ENCODE measurements at places on chromosomes 1 and 21.

DNA sequence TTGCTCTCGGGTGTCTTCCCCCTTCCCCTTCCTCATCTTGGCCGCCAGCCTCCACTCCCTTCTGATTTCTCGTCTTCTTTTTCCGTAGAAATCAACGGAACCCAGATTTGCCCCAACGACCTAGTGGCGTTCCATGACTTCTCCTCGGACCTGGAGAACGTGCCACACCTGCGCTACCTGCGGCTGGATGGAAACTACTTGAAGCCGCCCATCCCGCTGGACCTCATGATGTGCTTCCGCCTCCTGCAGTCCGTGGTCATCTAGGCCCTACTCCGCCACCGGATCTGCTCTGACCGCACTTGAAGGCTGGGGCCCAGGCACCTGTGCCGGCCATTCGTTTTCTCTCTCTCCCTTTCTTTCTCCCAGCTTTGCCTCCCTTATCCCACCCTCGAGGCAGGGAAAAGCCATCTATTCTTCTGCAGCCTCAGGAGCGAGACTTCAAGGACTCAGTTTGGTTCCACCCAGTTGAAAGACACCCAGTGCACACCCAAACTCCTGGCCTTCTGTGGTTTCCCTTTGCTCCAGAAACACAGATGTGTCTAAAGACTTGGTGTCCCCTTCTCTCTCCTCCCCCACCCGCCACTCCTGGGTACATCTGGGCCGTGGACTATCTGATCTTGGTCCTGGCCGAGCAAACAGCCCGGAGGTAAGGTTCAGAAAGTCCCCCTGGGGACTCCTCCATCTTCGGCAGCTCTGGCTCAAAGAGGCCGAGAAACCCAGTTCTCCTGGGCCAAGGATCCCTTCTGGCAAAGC lies 7.2 kb upstream of the OPTC start:
- no peak for DNase-seq

GRCh38 chr1:211908453-211908852 lies 77.9 kb upstream of the LPGAT1 start:
- no peak for DNase-seq

- DNase-seq: peak; percentile 12
These were observed 34.0 kb downstream of the FH start for GRCh38 chr1:241485554-241485992.

- DNase-seq: peak; percentile 95
These were observed 110.8 kb upstream of the RUNX1 start for GRCh38 chr21:35159881-35160280.

DNA sequence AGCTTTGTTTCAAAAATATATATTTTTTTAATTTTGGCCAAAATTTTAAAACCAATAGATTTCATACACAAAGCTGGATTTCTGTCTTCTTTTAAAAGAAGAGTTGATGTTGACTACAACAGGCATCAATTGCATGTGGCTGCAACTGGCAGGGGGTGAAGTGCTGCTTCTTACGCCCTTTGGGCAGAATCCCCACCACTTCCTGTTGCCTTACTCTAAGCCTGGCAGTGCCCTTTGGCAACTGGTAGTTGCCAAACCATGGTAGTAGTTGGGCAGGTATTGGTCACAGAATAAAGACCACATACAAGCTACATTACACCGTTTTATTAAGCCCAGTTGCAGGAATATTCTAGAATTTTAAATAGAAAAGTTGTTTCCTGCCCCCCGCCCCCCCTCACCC lies 17.0 kb downstream of the LAMC2 start:
- DNase-seq: no peak

DNA sequence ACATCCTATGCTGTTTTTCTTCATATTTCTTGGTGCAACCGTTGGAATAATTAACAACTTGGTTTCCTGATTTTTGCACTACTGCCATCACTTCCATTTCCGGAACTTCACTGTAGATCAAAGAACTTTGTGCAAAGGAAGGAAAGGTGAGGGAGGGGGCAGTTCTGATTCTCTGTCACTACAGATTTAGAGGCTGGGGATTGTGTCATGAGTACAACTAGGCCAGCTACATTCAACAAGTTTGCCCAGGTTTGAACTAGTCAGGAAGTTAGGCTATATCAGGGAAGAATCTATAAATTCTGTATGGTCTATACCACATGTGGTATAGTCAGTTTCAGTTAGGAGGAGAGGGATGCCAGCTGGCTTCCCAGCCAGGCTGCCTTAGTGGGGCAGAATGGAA lies 84.2 kb downstream of the RGL1 start:
- no peak for DNase-seq

- no peak for DNase-seq
These were observed 246.4 kb upstream of the PTBP2 start for GRCh38 chr1:96474985-96475743.

GRCh38 chr1:52955129-52955970 lies 28.3 kb downstream of the SCP2 start:
- peak; percentile 96 for DNase-seq

DNA sequence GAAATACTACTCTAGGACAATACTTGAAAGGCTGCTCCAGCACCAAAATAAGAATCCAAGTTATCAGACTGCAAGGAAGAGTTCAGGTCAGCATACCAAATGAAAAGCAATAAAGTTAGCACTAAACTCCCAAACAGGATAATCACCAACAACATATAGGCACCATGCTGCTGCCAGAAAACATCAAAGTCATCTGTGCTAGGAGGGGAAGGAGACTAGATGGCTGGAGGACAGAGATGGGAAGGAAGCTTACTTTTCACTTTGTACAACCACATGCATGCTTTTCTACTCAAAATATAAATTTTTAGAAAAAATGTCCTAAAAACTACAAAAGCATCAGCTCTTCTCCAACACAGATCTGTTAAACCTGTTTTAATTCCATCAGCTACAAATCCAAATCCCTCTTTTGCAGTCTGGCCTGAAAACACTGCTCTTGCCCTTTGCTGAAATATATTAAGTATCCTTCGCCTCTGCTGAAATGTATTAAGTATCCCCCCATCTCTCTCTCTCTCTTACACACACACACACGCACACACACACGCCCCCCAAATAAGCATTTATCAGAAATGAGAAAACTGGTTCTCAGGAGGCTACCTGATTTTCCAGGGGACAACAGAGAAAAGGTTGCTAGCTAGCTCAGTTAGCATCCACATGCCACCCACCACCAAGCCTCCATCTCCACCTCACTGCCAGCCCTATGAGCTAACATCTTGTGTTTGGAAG lies 1.5 kb downstream of the GATAD2B start:
- no peak for DNase-seq

- peak; percentile 92 for DNase-seq
These were observed at the start of gene GLIS1 for GRCh38 chr1:53739109-53739681. GLIS1 (minus strand) TSS chr1:53739164; CDS start chr1:53738064, 1,100 bp downstream.

- DNase-seq: no peak
These were observed 65.6 kb downstream of the RGSL1 start for GRCh38 chr1:182515556-182515955.

- no peak for DNase-seq
These were observed 54.4 kb upstream of the A3GALT2 start for GRCh38 chr1:33375316-33375715.

DNA sequence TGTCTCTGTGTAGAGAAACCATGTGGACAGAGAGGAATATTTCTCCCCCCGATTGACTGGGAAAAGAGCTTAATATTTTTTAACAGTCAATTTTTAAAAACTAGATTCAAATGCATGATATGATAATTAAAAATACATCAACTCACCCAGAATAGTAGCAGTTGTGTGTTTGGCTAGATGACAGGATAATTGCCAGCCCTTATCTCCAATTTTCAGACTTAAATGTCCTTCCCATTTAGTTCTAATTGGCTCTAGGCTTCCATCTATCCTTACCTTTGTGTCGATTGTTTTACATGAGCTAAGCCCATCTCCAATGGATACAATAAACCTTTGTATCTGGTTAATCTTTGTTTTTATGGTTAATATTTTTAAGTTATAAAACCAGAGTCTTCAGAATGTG lies 23.9 kb upstream of the KIAA0040 start:
- no peak for DNase-seq

- no peak for DNase-seq
These were observed 19.1 kb downstream of the COL6A2 start for GRCh38 chr21:46116776-46117585.

DNA sequence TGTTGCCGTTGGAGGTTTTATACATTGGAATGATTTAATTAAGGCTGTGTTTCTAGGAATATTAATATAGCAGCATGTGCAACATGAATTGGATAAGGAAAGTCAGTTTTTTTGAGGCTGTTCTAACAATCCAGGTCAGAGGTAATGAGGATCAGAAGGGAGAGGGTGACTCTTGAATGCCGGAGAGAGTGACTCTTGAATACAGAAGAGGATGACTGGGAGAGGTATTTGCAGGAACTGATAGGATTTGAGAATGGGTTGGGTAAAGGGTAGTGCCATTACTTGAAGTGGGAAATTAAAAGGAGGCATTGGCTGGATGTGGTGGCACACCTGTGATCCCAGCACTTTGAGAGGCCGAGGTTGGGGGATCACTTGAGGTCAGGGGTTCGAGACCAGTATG lies 55.6 kb upstream of the MACF1 start:
- DNase-seq: no peak

GRCh38 chr1:244083383-244083943 lies 32.4 kb downstream of the ZBTB18 start:
- DNase-seq: no peak

- DNase-seq: peak; percentile 43
These were observed 30.0 kb upstream of the RBM15 start for GRCh38 chr1:110309139-110309538.

GRCh38 chr1:55463814-55464475 lies 248.8 kb upstream of the USP24 start:
- no peak for DNase-seq

- no peak for DNase-seq
These were observed 34.8 kb upstream of the CACYBP start for GRCh38 chr1:174964972-174965361.

- DNase-seq: no peak
These were observed 395.7 kb downstream of the BRINP2 start for GRCh38 chr1:177566495-177566894.

GRCh38 chr21:16815243-16815642 lies 697.6 kb upstream of the CXADR start:
- DNase-seq: no peak

GRCh38 chr1:110672001-110672752 lies 2.6 kb downstream of the KCNA3 start:
- peak; percentile 41 for DNase-seq

GRCh38 chr1:174998569-174999215 lies 1.1 kb upstream of the CACYBP start:
- DNase-seq: peak; percentile 66

GRCh38 chr1:225638853-225639252 lies 14.1 kb downstream of the ENAH start:
- DNase-seq: no peak

- DNase-seq: no peak
These were observed 5.4 kb downstream of the TAS1R3 start for GRCh38 chr1:1336446-1336845.

GRCh38 chr1:204673209-204673608 lies 12.3 kb downstream of the LRRN2 start:
- no peak for DNase-seq

DNA sequence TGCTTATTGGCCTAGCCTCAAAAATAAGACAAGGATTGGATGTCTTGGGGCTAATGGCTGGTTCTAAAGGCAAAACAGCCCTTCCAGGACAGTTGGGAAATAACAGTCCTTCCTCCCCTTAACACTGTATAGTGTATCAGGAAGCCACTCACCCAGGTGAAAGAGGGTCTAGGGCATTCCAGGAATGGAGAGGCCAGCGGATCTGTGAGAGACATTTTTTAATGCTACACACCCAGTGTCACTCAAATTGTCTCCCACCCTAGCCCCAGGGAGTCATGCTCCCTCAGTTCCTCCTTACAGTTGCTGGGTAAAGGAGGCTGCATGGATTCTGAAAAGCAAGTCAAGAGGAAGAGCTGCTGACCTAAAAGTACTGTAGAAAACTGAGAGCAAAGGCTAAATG lies 24.1 kb upstream of the EXO1 start:
- DNase-seq: no peak

DNA sequence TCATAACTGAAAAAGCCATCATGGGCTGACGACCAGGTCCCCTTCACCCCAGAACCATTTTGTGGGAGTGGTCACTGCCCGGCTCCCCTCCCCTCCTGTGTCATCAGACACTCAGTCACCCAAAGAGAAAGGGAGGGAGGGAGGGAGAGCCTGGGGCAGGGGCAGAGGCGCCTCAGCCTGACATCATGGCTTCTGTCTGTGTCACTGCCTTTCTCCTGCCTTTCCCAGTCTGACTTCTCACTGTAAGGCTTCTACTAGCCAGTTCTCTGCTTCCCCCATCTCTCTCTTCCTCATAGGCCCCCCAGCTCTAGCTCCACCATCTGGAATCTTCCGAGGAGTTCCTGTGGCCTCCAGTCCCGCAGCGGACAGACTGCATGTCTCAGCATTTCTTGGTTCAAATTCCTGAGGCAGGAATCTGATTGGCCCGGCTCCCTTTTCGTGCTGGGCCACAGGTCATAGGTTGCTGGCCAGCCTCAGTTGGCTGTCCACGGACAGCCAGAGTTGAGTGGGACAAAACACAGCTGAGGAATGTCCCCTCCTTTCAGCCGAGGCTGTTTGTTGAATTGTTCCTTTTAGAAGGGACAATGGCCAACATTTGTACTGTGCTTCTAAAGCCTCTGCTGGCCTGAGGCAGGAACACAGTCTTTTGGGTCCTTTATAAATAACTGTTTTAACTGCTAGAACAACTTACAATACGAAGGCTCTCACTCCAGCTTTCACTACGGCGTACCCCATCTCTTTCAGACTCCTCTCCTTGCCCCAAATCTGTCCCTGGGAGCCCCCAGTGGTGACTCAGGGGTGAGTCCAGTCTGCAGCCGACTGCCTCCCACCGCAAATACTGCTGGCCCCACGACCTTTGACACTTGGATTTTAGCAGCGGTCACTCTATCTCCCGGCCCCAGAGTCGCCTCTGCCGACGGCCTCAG lies 18.7 kb upstream of the KANK4 start:
- peak; percentile 38 for DNase-seq

GRCh38 chr1:197737916-197738315 lies 37.4 kb downstream of the DENND1B start:
- DNase-seq: no peak

- DNase-seq: no peak
These were observed 6.4 kb downstream of the ITGB2 start for GRCh38 chr21:44914176-44914874.

DNA sequence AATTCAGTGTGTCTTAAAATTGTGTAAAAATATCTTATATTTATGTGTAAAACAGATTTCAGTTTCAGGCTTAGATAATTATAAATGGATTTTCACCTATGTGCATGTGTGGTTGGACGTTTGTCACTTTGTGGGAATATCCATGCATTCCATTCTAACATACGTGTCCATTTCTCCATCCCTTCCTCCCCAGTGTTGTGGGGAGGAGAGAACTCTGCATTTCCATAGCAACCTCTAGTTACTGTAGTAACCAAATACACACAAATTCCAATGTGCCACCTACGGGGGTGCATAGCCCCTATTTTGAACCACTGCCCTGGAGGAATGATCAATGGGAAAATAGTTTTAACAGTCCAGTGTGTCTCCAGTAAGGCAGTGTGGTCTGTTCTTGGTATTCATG lies 79.0 kb downstream of the RASAL2 start:
- DNase-seq: peak; percentile 77
